Anterior cingulate cortex (tissue), 58 donors: ENCODE measurements at places on chromosomes 7 and 10.

DNA sequence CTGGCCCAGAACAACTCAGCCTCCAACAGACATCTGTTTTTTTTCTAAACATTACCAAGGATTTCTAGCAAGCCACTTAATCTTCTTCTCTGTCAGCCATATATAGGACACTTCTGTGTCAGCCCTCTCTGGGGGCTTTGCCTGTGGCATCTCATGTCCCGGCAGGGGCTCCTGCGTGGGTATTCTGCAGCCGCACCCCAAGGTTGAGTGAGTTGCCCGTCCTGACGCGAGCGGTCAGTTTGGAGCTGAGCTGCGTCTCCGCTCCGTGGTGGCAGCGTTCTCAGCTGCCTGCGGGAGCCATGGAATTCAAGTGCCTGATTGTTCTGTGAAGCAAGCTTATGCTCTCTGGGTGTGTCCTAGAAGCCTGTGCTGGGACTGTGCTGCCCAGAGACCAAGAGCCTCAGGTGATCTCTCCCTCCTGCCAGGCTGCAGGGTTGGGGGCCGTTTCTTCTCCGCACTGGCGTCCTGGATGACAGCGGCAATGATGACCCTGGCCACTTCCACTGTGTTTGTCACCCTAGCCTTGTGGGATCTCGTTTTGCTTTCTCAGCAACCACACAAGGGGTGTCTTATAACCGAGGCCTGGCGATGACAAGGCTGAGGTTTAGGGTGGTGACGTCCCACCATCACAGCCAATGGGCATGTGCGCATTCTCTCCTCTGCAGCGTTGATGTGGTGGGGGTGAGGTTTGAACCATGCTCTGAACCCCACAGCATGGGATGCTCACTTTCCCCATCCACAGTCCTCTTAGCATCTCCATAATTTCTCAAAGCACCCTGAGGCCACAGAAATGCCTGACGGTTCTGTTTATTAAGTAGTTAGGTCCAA, 612.6 kb upstream of the FOXK1 start:
- DNase-seq, result no peak

DNA sequence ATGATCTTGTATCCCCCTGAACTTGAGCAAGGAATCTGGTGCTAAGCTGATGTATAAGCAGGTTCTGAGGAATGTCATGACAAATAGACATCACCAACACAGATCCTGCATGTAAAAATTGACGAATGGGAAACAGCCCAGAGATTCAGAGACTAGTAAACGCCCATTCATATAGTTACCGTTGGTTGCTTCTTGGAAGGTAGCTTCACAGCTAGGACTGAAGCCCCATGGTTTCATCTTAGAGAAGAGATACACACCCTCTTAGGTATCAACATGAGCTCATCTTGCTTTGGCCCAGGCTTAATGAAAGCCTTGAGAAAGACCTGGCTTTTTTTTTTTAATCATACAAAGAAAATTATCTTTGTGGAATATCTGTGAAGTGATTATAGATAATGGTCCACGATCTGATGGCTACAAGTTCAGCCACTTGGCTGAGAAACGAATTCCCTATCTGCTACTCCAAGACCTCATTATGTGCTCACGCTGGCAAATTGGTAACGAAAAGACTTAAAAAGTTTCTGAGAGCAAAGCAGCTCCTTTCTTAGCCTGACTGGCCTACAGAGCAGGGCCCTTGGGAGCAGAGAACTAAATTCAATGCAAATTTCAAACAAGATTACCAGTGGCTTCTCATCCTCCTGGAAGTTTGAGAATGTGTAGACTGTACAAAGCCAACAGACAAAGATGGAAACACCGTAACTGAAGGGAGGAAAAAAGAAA, 181.1 kb downstream of the NRP1 start:
- no peak for DNase-seq

GRCh38 chr7:5232874-5233273, 42.8 kb downstream of the WIPI2 start:
- no peak for DNase-seq

DNA sequence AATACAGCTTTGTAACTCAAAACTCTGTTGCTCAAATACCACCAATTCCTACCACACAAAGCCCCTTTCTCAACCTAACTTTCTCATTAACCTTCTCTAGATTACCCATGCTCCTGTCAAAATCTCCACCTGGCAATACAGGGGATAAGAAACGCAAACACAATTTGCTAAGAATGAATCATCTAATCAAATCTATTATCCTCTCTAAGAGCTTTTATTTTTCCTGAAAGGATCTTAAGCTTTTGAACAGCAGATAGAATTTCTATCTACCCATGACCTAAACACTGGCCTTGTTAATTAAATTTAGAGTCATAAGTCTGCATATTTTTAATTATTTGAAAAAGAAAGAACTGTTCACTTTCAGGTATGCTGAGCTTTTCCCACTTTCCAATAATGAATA, 98.3 kb downstream of the HBP1 start:
- DNase-seq, result no peak

GRCh38 chr10:80453056-80453841, 861 bp upstream of the TSPAN14 start:
- no peak for DNase-seq
